ENCODE measurements at places on chromosomes 3 and 15.

GRCh38 chr3:24378313-24378712 is 116.3 kb downstream of the THRB start:
- no peak for DNase-seq

DNA sequence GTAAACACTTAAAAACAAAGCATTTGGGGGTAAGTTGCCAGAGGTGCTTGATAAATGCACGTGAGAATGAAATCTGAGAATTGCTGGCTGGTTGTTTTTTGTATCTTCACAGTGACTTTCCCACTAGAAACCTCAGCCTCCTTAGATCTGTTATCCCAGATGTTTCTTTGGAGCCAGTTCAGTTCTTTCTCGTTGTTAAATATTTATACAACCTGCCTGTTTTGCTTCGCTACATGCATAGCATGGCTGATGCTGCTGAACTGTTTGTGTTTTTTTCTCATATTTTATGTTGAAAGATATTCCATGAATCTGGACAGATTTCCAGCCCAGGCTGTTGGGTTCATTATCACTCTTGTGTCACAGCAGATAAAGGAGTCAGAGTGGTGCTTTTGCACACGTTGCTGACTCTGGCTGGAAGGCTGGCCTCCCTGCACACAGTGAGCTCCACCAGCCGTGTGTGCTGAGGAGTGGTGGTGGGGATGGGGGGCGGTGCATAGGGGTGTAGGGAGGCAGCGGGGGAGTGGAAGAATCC is 80.2 kb downstream of the ARNT2 start:
- DNase-seq = no peak

DNA sequence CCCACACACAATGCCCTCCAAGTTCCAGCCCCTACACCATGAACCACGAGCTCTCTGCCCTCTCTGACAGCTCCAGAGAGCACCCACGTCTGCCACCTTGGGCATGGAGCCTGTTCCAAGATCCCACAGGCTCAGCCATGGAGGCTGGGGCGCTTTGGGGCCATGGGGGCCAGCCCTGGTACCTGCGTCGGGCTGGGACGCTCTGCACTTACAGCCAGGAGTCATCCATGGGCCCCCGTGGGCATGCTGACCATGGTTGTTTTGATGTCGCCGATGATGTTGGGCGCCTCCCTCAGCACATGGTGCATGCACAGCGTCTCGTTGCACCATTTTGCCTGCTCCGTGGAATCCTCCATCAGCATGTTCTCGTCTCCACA is 51.9 kb upstream of the UBE2Q2 start:
- DNase-seq = no peak

DNA sequence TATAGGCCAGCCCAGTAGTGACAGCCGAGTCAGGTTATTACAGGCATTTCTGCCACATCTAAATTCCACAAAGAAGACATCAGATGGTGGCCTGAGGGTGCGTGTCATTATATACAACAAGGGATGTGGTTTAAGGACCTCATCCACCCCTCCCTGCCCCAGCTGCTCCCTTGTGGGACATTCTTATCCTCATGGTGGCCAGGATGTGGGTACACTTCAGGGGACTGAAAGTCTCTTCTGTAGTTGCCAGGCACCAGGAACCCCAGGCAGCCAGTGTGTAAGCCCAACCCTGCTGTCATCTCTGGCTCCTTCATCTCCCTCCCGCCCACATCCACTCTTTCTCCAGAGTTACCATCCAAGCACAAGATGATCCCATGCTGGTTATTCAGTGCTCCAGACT is 224.9 kb upstream of the TOPAZ1 start:
- DNase-seq = no peak

GRCh38 chr3:63967675-63968611 is 55.4 kb downstream of the PSMD6 start:
- peak; percentile 18 for DNase-seq

GRCh38 chr3:105518203-105518602 is 151.5 kb downstream of the ALCAM start:
- no peak for DNase-seq

- DNase-seq = no peak
Measured at GRCh38 chr3:21562243-21562642, 188.8 kb downstream of the ZNF385D start.

DNA sequence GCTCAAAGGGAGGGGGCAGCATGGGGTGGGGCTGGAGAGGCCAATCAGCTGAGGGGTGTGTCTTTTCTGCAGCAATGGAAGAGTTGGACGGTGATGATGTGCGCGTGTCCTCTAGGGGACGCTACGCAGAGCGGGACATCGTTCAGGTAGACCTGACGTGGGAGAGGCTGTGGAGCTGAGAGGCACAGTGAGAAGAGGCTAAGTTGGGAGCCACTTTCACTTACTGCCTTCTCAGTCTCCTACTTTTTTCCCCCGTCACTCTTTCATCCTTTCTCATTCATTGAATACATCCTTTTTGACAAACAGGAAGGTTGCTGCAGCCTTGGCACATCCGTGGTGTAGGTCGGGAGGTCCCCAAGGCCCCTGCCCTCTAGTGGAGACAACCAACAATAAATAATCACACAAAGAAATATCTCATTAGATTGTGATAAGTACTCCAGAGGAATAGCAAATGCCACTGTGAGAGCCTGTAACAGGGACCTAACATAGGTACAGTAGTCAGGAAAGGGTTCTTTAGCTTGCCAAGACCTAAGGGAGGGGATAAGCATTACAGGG is 4.4 kb upstream of the BRPF1 start:
- DNase-seq = peak; percentile 47

- peak; percentile 82 for DNase-seq
Measured at GRCh38 chr3:52237657-52238172, 1.2 kb downstream of the TWF2 start.

DNA sequence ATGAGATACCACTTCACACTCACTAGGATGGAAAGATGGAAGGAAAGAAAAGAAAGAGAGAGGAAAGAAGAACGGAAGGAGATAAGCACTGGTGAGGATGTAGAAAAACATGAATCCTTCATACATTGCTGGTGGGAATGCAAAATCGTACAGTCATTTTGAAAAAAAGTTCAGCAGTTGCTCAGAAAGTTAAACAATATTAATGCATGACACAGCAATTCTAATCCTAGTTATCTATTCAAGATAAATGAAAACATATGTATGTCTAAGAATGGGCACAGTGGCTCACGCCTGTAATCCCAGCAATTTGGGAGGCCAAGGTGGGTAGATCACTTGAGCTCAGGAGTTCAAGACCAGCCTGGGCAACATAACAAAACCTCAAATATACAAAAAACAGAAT is 59.1 kb downstream of the SENP7 start:
- no peak for DNase-seq

DNA sequence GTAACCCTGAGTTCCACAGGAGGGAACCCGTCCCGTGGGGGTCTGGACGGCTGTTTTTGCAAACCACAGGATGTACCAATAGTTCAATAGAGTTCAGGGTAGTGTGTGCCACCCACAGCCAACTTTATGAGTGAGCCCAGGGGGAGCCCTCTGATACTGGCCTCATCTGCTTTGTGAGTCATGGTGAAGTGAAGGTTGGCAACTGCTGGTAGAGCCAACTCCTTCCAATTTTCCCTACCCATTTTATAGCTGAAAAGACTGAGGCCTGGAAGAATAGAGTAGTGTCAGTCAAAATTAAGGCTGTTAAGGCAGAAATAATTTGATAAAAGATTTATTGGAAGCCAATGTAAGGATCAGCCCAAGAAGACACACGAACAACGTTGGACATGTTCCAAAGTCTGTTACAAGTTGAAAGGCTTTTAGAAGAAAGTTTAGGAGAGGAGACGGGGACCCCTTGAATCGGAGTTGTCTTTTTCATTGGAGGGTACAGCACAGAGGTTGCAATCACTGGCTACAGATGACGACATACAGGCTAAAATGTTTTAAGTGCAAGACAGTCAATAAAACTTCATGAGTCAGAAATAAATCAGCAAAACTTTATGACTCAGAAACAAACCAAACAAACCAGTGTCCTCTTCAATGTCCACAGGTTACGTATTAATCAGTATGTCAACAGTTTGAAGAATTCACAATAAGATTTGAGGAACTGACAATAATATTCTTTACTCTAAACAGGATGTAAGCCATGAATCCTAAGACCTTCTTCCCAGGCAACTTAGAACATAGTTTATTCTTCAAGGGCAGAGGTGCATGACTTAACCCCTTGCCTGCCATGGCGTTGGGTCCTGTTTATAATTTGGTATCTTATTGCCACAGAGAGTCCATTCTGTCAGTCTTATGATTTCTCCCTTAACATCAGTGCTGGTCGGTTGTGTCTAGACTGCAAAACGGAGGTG is 62.9 kb upstream of the NR2E3 start:
- DNase-seq = peak; percentile 6

DNA sequence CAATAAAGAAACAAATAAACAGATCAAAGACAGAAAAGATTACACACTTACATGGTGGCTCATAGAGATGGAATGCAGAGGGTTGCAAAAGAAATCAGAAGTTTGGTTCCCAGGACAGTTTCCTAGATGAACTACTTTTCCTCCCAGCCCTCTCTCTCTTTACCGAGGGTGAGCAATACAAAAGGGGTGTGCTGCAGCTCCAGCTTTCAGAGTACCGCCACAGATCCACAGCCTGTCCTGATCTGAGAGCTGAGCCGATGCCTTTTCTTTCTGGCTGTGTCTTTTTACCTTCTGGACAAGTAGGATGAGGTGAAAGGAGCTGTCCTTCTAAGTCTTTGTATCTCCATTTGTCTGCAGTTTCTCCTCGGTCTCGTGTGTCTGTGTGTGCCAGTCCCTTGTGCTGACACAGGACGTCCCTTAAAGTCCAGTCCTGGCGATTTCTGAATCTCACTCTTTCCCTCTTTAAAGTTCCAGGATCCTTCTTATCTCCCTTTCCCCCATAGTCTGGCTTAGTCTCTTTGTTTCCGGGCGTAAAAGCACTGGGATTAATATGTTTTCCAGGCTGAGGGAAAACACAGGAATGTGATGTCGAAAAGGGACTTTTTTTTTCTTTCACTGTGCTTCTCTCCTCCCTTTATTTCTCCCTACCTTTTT is 540 bp downstream of the CCDC80 start:
- DNase-seq = no peak

DNA sequence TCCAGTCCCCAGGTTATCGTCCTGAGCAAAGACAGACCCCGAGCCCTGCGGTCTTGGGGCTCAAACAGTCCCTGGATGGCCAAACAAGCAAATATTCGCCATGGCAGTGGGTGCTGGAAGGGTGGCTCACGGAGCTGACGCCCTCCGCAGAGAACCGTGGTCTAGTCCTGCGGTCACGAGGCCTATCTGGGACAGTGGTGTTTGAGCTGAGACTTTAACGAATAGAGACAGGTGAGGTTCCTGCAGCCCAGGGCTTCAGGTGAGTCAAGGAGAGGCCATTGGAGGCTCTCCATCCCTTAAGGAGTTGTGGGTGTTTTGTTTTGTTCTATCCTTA is 399 bp upstream of the SUCLG2 start:
- DNase-seq = no peak

DNA sequence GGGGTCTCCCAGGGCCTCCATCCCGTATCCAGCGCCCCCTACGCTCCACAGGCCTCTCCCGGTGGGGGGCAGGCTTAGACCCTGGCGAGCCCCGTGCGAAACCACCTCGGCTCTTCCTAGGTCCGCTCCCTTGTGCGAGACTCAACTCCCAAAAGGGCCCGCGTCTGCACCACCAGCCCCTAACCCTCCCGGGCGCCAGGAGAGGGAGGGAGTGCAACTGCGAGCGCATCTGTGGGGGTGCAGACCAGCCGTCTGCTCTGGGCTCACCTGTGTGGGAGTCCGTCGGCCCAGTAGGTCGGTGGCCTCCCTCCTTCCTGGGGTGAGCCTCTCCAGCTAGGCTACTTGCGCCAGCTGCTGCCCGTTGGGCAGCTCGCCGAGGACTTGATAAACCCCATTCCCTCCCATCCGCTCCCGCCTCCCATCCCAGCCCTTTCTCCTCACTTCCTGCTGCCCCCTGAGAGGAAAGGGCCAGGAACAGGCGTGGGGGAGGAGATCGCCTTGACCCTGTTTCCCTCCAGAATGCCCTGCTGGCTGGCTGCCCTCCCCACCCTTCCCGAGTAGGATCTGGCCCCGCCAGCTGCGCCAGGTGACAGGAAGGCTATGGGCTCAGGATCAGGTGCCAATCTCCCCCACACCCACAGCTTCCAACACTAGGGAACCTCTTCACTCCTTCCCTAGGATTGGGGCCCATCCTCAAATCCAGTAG is at the start of gene HYAL2:
TSS of gene HYAL2 (minus strand) at position 360 of the 706 bp plus-strand sequence. CDS start 2,256 bp downstream, outside the sequence.
- DNase-seq = no peak

- DNase-seq = no peak
Measured at GRCh38 chr3:43884581-43884980, 193.8 kb downstream of the ABHD5 start.

- peak; percentile 25 for DNase-seq
Measured at GRCh38 chr15:99442252-99442897, 123.4 kb upstream of the MEF2A start.

DNA sequence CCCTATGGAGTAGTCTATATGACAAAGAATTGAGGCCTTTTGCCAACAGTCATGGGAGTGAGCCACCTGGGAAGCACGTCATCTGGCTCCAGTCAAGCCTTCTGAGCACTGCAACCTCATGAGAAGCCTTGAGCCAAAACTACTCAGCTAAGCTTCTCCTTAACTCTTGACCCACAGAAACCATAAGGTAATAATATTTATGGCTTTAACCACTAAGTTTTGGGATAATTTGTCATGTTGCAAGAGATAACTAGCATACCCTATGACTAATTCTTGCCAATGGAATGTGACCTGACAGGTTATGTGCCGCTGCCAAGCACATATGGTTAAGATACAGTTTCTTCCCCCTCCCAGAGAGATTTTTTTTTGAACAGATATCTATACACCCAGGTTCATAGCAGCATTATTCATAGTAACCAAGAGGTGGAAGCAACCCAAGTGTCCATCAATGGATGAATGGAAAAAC is 11.8 kb upstream of the SLC6A11 start:
- DNase-seq = no peak

DNA sequence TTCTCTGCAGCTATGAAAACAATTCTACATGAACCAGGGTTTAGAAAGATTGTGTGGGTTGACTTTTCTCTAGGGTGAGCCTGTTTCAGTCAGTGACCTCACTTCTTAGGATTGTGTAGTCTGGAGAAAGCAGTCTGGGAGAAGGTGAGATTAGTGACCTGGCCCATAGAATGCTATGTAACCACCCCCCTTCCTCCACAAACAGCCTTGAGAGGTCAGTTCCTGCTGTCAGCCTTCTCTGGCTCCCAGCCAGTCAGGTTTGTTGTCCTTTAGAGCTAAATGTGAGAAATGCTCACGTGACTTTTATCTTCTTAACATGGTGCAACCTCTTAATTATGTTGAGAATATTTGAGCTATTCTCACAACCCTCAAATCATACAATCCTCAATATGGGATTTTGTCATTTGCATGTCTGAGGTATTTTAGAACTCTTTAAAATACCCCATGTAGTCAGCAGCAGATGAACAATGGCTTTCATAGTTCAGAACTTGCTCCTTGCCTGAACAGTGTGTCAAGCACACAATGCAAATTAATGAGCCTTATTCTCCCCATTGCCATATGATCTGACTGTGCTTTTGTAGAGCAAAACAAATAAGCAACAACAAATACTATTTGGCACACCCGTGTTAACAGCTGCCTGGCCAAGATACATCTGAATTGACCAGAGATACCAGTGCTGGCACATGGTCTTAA is 311.6 kb downstream of the CNTN6 start:
- no peak for DNase-seq

GRCh38 chr15:70741677-70742293 is 21.6 kb downstream of the UACA start:
- DNase-seq = peak; percentile 88

Data from inflammatory macrophage treated with lipopolysaccharide for 4 hours (primary cell).